GOT3 (cell line): ENCODE measurements at places on chromosomes 16 and 17.

GRCh38 chr17:44543213-44543904, 13.9 kb upstream of the FZD2 start:
- no peak for DNase-seq

GRCh38 chr17:50514936-50515702, 6.9 kb downstream of the MYCBPAP start:
- DNase-seq = no peak

GRCh38 chr17:59178266-59178985, 22.9 kb downstream of the PRR11 start:
- DNase-seq = no peak

DNA sequence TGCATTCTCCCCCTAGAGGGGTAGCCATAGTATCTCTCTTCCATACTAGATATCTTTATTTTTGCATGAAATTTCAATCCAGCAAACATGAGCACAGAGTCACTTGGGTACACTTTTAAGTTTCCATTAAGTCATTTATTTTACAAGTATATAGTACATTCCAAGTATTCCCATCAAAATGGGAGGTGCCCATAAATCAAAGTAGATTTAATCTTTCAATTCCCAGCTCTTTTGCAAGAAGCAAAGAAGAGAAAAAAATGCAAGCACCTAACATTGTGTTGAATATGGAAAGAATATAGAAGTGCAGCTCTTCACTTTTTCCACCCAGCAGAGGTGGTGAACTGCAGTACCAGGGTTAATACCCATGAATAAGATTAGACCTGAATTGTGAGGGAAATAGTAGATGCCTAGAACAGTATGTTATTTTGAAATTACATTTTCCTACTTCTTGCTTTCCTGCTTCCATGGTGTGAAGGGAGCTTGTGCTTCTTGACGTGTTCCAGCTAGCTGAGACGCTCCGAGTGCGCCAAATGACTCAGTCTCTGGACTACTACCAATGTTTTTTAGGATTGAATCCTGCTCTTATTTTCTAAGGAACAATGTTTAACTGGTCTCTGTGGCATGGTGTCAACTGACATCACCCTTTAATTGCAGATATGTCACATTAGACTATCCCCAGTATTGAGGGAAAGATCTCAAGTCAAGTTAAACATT, 151.1 kb upstream of the MAF start:
- no peak for DNase-seq

DNA sequence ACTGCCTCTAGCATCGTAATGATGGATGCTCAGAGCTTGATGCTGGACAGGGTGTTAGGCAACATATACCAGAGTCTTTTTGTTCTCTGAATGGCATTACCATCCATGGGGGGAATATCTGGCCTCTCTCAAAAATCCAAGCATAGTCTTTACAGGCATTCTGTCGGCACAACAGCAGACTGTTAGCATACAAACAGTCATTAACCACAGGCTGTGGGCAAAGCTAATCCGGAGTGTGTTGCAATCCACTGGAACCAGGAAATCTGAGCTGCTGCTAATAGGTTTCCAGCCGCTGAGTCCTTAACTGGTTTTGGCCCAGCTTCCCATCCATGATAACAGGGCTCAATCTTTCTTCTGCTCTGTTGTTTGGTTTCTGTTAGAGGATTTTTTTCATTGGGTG, 371.9 kb downstream of the HS3ST3B1 start:
- DNase-seq = no peak

DNA sequence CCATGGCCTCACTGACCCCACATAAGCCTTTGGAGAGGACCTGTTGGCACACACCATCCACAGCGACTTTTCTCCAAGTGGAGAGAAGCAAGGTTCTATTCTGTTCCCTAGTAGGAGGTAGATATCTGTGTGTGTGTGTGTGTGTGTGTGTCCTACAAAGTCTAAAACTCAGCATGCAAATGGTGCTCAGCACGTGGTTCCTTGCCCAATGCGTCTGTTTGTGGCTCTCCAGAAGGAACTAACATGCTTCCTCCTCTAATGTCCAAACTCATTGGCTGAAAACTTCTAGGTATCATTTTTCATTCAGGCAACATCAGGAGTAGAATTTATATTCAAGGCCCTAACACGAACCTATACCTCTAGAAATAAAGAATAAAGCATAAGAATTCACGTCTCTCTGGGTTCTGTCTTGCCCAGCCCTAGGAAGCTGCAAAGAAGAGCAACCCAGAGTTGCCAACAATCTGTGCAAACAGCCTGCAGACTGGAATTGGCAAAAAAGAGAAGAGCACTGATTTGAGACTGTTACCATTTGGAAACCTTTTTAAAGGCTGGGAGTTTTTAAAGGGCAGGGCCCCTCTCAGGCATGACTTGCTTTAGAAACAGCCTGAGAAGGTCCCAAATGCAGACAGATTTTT, 25.5 kb downstream of the MAP3K14 start:
- no peak for DNase-seq

GRCh38 chr16:1645914-1646525, 32.1 kb upstream of the JPT2 start:
- DNase-seq = no peak

GRCh38 chr16:46591257-46591656, 29.9 kb downstream of the SHCBP1 start:
- no peak for DNase-seq

DNA sequence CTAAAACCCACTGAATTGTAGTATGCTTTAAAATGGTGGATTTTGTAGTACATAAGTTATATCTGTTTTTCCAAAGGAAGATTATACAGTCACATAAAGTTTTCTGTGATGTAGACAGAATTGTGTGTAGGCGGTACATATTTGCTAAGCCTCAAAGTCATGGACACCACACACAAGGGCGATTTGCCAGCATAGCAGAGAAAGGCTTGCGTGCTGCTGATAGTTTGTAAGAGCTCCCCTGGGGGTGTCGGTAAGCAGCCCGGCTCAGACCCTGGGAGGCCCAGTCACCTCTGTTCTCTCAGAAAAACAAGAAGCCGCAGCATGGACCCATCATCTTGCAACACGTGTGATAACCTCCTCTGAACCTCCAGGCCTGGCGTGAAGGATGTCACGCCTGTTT, 38.3 kb upstream of the AKTIP start:
- no peak for DNase-seq

- no peak for DNase-seq
These were observed 7.5 kb upstream of the CES3 start for GRCh38 chr16:66953462-66954096.

- no peak for DNase-seq
These were observed 11.3 kb downstream of the RIPOR1 start for GRCh38 chr16:67539691-67540635.

DNA sequence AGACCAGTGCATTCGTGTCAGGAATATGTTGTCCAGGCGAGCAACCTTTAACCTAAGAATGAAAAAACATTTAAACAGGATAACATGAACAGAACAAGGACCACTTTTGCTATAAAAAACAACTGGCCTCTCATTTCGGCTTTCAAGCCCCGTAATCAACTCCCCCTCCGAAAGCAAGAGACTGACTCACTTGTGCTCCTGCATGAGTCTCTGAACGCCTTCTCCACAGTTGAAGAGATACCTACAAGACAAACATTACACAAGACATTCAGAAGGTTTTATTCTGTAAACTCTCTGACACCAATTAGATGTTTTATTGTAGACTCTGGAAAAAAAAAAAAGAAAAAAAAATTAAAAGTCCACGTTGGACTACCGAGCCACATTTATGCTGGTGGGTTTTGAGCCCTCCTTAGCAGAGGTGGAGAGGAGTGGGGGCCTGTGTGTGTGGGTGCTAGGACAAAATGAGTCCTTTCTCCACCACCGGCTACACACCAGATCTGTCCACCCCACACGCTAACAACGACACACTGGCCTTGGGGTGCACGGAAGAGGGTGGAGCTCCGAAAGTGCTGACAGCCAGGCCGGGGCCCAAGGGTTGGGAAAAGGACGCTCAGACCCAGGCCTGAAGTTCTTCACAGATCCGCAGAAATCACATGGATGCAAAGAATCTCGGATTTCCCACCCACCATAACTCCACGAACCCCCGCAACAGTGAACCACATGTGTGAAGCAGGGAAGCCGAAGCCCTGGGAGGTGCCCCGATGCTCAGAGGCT, 759 bp downstream of the ELAC2 start:
- no peak for DNase-seq

- no peak for DNase-seq
These were observed 454 bp downstream of the CCDC40 start for GRCh38 chr17:80036715-80037477.
